ENCODE measurements at places on chromosomes 6 and 20.

GRCh38 chr20:9930142-9930541 is 91.3 kb upstream of the PAK5 start:
- DNase-seq = no peak

DNA sequence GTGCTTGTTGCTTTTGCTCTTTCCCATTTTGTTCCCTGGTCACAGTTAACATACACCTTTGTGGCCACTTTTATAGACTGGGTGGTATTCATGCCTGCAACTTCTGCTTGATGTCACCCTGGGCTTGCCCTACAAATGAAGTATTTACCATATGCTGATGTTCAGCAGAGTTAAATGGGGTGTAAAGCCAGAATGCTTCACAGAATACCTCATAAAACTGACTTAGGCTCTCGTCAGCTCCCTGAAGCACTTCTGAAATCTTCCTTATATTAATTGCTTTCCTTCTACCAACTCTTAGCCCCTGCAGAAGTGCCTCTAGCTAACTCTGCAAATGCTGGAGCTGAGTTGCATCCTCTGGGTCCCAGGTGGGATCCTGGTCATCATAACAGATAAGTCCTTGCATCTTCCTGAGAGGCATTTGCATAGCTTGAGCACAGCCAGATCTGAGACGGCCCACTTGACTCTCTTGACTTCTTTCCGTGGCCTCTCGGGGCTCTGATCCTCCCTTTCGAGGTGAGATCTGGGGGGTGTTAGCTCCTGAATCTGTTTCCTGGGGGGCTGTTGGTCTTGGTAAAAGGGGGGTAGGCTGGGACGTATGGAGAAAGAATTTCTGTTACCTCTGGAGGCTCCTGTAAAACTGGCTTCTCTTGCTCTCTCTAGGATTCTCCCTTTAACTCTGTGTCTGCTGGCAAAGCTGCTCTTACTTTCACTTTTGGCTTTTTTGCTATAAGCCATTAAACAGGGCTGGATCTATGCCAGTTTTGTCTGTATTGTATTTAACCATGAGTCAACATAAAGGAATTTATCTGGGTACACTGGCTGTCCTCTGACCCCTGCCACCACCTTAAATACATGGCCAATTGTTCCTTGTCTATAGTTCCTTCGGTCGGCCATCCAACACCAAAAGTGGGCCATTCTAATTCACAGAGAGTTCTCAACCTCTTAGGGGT is 223.0 kb upstream of the SYNCRIP start:
- no peak for DNase-seq

GRCh38 chr6:152004036-152004566 is 196.6 kb downstream of the ESR1 start:
- no peak for DNase-seq

- no peak for DNase-seq
Observed at GRCh38 chr20:46741924-46742668, 32.6 kb downstream of the SLC2A10 start.

GRCh38 chr20:46897328-46897880 is 2.8 kb downstream of the EYA2 start:
- no peak for DNase-seq

GRCh38 chr6:28383235-28384142 is 16.1 kb downstream of the ZSCAN12 start:
- DNase-seq = peak; percentile 32

- peak; percentile 68 for DNase-seq
Observed at GRCh38 chr6:118485601-118486550, 62.2 kb upstream of the PLN start.

GRCh38 chr6:162785632-162786242 is 58.0 kb downstream of the PACRG start:
- DNase-seq = no peak

DNA sequence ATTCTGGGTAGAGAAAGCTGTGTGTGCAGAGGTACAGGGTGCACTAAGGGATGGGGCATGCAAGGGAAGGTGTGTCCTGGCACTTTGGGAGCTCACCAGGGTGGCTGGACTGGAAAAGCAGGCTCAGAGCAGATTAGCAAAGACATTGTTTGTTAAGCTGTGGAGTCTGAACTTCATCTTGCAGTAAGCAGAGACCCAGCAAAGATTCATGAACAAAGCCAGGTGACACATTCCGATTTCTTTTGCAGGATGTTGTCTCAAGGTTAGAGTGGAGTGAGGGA is 28.8 kb downstream of the DUSP22 start:
- no peak for DNase-seq

DNA sequence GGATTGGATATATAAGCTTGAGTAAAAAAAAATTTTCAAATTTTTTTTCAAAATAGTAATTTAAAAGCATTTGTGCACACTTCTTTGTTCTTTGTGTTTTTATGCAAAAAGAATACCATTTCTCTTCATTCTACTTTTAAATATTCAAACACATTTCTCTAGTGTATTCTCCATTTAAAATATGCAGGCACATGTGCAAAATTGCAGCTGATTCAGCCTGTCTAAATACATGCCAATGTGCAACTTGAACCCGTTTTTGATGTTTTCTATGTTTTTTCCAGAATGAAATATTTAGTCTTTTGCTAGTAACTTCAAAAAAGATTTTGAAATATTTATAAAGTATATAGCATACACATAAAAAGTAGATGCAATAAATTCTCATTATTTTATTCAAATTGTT is 411.8 kb downstream of the MMUT start:
- DNase-seq = no peak

DNA sequence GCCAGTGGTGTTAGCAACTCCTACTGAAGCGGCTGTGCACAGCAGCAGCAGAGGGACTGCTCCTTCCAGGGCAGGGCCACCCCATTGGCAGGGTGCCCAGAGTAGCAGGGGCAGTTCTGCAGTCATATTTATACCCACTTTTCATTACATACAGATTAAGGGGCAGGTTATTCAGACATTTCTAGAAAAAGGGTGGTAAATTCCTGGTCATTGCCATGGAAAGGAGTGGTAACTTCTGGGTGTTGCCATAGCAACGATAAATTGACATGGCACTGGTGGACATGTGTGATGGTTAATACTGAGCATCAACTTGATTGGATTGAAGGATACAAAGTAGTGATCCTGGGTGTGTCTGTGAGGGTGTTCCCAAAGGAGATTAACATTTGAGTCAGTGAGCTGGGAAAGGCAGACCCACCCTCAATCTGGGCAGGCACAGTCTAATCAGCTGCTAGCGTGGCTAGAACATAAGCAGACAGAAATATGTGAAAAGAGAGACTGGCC is 45.0 kb downstream of the IYD start:
- DNase-seq = no peak

DNA sequence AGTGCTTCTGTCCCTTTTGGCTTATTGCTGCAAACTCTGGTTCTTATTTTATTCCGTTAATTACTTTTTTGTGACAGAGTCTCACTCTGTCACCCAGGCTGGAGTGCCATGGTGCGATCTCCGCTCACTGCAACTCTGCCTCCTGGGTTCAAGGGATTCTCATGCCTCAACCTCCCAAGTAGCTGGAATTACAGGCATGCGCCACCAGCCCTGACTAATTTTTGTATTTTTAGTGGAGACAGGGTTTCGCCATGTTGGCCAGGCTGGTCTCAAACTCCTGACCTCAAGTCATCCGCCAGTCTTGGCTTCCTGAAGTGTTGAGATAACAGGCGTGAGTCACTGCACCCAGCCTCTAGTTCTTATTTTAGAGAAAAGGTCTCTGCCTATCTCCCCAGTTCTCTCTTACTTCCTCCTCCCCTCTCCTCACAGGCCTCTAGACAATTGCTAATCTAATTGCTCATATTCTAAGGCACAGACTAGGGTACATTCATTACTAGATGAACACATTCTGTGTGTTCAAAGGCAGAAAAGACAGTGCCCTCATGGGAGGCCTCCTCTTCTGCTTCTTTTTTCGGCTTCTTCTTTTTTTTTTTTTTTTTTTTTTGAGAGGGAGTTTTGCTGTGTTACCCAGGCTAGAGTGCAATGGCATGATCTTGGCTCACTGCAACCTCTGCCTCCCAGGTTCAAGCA is 27.0 kb downstream of the EDEM2 start:
- DNase-seq = peak; percentile 55

- no peak for DNase-seq
Observed at GRCh38 chr20:36548006-36548315, 6.6 kb downstream of the MYL9 start.

- no peak for DNase-seq
Observed at GRCh38 chr6:29486577-29486976, 1.2 kb downstream of the MAS1L start.

Data from activated CD4-positive, alpha-beta T cell treated with anti-CD3 and anti-CD28 coated beads, Interleukin-10, Interleukin-2, amounts not matched to agents 100 ng/mL and 50 ng/mL, durations not matched to agents 16 hours and 8 hours (primary cell).